ENCODE measurements at places on chromosomes 12 and 14.

DNA sequence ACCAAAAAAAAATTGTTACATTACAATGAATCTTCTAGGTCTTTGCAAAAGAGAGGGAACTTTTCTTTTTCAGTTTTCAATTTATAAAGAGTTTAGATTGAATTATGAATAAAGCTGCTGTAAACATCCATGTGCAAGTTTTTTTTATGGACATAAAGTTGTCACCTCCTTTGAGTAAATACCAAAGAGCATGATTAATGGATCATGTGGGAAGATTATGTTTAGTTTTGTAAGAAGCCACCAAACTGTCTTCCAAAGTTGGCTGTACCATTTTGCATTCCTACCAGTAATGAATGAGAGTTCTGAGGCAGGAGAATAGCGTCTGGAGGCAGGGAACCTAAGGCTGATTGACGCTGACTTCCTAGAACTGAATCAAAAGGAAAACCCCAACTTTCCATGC is 30.2 kb downstream of the LEMD3 start:
- no peak for DNase-seq

GRCh38 chr12:96587691-96588090 is 98.3 kb downstream of the CFAP54 start:
- DNase-seq, result no peak

DNA sequence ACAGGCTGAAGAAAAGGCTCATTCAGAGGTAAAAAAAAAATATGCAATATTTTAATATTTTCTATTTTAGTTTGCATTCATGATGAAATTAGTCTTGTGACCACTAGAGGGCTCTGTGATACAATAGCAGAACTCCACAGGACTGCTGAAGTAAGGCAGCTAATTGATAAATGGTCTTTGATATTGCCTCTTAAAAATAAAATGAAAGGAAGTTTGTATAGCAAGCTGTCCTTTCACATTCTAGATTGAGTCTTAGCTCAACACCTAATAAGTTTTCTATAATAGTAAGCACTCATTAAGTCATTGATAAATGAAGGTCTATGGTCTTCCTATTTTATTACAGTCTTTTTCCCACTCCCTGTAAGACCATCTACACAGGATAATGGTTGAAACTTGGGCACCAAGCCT is 315.7 kb downstream of the NAV3 start:
- DNase-seq, result no peak

DNA sequence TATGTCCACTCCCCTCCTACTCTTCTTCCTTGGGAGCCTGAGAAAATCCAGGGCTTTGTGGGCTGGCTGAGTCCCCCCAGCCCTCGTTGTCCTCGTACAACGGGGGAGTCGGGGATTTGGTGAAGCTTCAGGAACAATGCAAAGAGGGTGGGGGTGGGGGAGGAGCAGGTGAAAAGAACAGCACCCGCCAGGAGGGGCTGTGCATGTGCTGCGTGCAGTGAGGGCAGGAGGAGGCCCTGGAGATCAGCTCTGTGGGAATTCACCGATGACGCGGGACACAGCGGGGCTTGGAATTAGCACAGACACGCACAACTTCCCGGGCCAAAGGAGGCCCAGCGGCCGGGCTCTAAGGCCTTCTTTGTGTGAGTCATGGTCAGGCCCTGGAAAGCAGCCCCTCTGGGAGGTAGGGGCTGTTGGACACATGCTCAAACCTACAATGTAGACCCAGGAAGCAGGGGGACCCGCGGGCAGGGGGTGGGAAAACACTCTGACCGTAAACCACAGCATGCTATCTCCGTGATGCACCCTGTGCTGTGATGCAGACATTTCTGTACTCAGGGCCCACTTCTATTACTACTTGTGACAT is 32.8 kb downstream of the RBM19 start:
- DNase-seq, result no peak

- no peak for DNase-seq
Measured at GRCh38 chr12:78209846-78210505, 379.3 kb downstream of the NAV3 start.

DNA sequence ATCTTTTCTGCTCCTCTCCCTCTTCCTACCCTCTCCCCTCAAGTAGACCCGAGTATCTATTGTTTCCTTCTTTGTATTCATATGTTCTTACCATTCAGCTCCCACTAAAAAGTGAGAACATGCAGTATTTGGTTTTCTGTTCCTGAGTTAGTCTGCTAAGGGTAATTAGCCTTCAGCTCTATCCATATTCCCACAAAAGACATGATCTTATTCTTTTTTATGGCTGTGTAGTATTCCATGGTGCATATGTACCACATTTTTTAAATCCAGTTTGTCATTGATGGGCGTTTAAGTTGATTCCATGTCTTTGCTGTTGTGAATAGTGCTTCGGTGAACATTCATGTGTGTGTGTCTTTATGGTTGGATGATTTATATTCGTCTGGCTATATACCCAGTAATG is 32.2 kb downstream of the CRADD start:
- no peak for DNase-seq

DNA sequence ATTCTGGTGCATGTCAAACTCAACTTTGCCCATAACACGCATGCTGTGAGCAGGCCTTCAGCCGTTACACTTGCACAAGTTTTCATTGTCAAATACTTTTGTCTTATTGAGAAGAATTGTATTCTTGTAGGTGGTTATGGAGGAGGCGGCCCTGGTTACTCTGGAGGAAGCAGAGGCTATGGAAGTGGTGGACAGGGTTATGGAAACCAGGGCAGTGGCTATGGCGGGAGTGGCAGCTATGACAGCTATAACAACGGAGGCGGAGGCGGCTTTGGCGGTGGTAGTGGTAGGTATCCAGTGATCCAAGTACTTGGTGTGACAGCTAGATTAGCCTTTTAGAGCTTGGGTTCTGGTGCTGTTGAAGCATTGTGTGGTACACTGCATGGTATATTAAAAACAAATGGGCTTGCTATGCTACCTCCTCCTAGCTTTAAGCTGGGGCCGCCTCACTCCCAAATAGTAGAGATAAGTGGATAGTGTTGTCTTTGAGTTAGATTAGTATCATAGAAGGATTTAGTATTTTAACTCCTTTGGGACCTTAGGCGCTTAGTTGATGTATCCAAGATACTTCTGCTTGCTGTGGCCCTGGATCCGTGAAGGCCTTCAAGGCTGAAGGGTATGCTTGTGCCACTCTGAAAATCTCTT is 2.5 kb downstream of the HNRNPA1 start:
- peak; percentile 62 for DNase-seq

DNA sequence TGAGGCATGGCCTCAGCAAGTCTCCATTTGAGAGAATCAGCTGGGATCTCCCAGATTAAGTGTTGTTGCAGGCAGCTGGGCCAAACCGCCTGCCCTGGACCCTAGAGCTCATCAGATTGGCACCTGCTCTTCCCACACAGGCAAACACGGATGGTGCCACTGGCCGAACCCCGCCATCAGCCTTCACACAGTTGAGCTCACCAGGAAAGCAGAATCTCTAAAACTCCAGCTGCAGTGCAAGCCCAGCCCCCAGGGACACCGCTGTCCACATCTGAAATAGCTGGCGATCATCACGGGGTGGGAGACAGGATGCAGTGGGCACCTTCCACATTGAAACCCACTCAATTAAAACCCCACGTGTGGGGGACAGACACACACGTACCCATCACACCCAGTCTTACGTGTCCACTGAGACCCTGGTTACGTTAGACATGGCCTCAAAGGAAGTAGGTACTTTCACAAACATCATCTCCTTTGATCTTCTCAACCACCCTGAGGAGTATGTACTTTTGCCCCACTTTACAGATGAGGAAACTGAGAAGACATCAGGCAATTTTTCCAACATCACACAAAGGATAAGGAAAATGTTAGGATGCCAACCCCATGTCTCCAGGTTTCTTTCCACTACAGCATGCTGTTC is 88.8 kb downstream of the SINHCAF start:
- DNase-seq, result no peak

- no peak for DNase-seq
Measured at GRCh38 chr12:91893476-91893875, 252.2 kb downstream of the BTG1 start.

DNA sequence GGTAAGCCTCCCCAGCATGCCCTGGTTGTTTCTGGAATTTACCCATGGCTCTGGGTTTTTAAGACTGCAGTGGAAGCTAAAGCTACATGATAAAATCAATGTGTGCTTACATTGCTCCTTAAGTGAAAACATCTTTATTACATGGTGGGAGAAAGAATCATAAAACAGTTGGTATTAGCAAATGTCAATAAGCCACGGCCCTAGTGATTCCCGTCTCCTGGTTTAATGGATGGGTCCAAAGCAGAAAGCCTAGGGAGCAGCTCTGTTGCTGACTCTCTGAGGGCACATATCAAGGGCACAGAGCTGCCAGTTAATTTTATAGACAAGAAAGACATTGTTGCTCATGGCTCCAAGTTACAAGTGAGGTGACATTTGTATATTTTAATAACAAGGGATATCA is 127.9 kb downstream of the MYRFL start:
- DNase-seq, result no peak

DNA sequence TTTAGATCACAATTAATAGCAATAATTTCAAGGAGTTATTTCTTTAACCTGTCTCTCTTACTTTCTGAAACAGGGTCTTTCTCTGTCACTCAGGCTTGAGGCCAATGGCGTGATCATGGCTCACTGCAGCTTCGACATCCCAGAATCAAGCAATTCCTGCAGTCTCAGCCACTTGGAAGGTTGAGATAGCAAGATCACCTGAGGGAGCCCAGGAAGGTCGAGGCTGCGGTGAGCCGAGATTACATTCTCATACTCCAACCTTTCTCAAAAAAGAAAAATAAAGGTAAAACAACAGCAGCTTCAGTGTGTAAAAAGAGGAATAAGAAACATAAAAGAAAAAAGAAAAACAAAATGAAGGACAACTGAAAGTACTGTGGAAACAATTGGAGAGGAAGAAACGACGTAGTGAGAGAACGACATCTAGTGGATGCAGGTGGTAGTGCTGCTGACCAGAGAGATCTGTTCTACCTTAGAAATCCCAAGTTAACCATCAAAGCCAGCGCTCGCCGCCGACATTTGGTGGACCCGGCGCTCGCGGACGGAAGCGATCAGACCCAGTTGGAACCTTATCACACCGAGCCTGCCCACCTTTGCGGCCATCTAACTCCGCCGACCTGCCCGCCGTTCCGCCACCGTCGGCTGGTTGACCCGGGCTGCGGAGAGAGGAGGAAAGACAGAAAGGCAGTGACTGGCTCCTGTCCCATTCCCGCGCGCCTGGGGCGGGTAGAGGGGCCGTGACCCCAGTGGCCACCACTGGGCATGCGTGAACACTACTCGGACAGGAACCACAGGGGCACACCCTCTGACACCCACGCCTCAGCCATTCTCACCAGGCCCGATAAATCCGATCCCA is 196.1 kb downstream of the ALG10 start:
- peak; percentile 72 for DNase-seq

DNA sequence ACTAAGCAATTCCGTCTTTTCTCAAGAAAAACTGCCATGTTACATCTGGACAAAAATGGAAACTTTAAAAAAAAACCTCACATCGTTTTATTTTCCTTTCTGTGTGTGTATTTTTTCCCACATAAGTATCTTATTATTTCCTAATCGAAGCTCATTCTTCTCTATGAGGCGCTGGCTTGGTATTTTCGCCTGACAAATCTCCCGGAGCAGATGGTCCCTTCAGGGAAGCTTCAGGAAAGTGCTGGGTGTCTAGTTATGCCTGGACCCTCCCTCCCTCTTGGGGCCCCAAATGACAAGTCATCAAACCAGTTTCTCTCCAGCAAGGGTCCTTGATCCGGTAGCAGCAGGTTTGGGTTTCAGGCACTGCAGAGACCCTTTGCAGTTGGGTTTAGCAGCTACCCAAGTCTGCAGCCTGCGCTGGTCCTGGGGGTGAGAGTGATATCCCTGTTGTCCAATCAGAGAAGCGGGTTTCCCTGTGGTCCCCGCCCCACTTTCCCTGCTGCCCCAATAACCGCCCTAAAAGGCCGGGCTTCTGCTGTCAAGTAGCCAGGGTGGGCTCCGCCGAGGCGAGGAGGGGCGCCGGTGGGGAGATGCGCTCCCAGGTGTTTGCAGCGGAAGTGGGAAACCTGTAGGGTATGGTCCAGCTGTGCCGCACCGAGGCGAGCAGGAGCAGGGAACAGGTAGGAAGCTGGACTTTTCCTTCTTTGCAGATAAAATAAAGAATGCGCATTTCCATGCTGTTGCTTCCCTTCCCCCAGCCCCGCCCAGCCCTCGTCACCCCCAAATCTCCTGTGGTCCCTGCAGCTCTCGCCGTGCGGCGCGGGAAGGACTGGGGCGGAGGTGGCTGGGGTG is at the start of gene CNTN1:
CNTN1 (plus strand) TSS at position 527 of the 852 bp plus-strand sequence.
- DNase-seq, result no peak

GRCh38 chr12:59086126-59086525 is 165.8 kb upstream of the LRIG3 start:
- DNase-seq, result no peak

GRCh38 chr14:31858868-31859267 is 218.2 kb upstream of the ARHGAP5 start:
- no peak for DNase-seq

- DNase-seq, result no peak
Measured at GRCh38 chr12:128068211-128068610, 198.8 kb upstream of the TMEM132C start.

DNA sequence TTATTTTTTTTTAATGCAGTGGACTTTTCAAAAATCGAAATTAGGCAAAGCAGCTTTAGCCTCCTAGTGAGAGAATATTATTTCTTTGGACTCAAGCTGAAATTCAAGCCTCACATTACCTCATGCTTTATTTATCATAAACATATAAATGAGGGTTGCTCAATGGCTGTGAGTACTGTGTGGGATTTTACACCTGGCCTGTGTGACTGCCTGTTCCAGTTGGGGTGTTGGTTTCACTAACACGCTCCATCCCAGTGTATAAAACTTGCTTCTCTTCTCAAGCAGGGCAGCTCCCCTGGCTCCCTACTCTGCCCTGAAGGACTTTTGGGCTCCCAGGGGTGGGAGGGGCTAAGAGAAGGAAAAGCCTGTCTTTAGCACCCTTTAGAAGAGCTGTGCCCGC is 15.0 kb downstream of the ANKLE2 start:
- DNase-seq, result no peak

DNA sequence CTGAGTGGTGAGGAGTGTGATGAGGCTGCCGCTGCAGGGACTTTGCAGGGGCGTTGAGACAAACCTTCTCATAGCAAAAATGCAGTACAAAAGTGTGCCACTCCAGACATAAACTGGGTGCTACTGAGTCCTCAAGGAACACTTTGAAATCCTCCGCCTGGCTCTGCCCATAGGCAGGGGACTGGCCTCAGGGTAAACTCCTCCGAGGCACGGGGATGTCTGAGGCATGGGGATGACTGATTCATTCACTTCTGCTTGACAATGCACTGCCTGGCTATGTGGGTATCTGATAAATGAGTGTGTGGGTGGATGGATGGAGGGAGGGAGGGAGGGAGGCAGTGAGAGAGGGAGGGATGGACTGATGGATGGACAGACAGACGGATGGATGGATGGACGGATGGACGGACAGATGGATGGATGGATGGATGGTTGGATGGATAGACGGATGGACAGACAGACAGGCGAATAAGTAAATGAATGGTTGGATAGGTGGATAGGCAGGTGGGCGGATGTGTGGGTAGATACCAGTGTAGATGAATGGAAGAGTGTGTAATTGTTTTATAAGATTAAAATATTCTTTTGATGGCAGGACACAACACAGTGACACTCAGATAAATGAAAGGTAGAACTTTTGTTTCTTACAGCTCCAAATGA is 2.1 kb upstream of the BDKRB2 start:
- no peak for DNase-seq

GRCh38 chr12:130634866-130635265 is 81.2 kb downstream of the RIMBP2 start:
- no peak for DNase-seq

GRCh38 chr12:124240493-124240892 is 54.4 kb upstream of the RFLNA start:
- DNase-seq, result no peak

Data from activated T-cell treated with anti-CD3 and anti-CD28 coated beads, Interleukin-2, amount 50 U/mL, for 48 hours (primary cell).